Left cardiac atrium (tissue), 4 donors: ENCODE measurements at places on chromosomes 11 and 22. TPM values are rescaled to one million over a fixed set of nuclear protein-coding genes. Genes with fewer than 3 reads are reported as not detected.

Gene ZNRF3
- 5.2 TPM for total RNA-seq

Gene TST
- 35.5 TPM for total RNA-seq

Gene ZNF202
- total RNA-seq = 4.5 TPM

Gene ZBTB3
- 10.5 TPM for total RNA-seq

Gene NFAM1
- 2.6 TPM for total RNA-seq

Gene RGL4
- total RNA-seq = 0.44 TPM

Gene ATXN10
- 143 TPM for total RNA-seq

Gene SMIM35
- total RNA-seq = not detected

Gene GGTLC2
- total RNA-seq = not detected

Gene PDGFB
- total RNA-seq = 51.2 TPM

Gene RFPL3
- total RNA-seq = not detected

Gene ACRV1
- not detected for total RNA-seq
